ENCODE measurements at places on chromosomes 4 and X. TPM values are rescaled to one million over a fixed set of nuclear protein-coding genes. Genes with fewer than 3 reads are reported as not detected.

Gene UVSSA
- total RNA-seq: 15.1 TPM

Gene SEPTIN6
- 14.3 TPM for total RNA-seq

Gene HTR2C
- not detected for total RNA-seq

Gene LRIT3
- total RNA-seq: not detected

Gene MAGEC3
- not detected for total RNA-seq

Gene CLDN2
- total RNA-seq: 2.4 TPM

Gene TCEAL7
- 51.3 TPM for total RNA-seq

Gene IL2
- total RNA-seq: not detected

Gene YY2
- not detected for total RNA-seq

Gene LUZP4
- total RNA-seq: not detected

Gene FDCSP
- total RNA-seq: not detected

Gene UCHL1
- 12.5 TPM for total RNA-seq

Gene ARHGEF6
- 5.8 TPM for total RNA-seq

Gene IL3RA
- 10.1 TPM for total RNA-seq

Gene SUPT20HL1
- total RNA-seq: not detected

Gene SLC25A4
- 28.6 TPM for total RNA-seq

Gene HTN3
- not detected for total RNA-seq

Gene CT45A9
- total RNA-seq: not detected

Gene NXF2B
- not detected for total RNA-seq

Gene GAGE12J
- total RNA-seq: not detected

Gene BTK
- total RNA-seq: not detected

Gene TRPC5OS
- total RNA-seq: not detected

Gene UGT2B10
- total RNA-seq: not detected

Gene SMARCAD1
- total RNA-seq: 14.3 TPM
